ENCODE measurements at places on chromosomes 2 and 18.

- no peak for DNase-seq
Measured at GRCh38 chr18:48374423-48375149, 34.6 kb downstream of the ZBTB7C start.

DNA sequence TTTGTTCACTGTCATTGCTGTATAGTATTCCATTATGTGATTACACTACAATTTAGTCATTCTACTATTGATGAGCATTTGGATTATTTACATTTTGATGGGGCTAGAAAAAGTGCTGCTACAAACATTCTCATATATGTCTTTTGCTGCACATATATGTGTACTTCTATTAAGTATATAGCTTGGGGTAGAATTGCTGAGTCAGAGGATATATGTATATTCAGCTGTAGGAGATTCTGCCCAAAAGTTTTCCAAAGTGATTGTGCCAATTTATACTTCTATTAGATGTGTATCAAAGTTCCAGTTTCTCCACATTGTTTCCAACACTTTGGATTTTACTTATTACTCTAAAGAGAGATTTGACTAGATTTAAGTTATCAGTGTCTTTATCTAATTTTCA, 101.7 kb upstream of the UGP2 start:
- DNase-seq: no peak

DNA sequence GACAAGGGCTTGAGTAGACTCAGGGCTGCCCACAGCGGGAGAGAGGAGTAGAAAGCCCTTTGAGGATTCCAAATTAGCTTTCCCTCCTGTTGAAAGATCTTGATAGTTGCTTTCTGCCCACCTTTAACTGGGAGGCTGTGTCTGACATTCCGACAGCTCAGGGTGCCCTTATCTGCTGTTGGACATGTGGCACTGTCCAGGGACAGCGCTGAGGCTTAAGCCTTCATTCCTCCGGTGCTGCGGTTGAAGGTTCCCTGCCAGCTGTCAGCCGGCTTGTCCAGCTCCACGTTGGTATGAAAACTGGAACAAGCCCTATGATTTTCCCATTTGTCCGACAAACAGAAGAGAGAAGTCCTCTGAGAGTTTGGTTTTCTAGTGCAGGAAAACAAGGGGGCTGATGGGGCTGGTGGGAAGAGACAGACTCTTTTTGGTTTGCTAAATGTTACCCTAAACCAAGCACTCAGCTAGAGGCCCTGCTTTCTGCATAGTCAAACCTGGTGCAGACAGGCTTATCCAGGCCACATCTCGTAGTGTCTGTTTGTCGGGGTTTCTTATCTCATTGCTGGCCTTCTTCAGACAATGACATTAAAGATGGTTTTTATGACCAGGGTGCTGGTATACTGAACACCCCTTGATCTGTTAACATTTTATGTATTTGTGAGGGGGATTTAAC, 24.5 kb downstream of the GREB1 start:
- DNase-seq: no peak

- DNase-seq: no peak
Measured at GRCh38 chr2:53235836-53236582, 531.6 kb upstream of the CHAC2 start.

DNA sequence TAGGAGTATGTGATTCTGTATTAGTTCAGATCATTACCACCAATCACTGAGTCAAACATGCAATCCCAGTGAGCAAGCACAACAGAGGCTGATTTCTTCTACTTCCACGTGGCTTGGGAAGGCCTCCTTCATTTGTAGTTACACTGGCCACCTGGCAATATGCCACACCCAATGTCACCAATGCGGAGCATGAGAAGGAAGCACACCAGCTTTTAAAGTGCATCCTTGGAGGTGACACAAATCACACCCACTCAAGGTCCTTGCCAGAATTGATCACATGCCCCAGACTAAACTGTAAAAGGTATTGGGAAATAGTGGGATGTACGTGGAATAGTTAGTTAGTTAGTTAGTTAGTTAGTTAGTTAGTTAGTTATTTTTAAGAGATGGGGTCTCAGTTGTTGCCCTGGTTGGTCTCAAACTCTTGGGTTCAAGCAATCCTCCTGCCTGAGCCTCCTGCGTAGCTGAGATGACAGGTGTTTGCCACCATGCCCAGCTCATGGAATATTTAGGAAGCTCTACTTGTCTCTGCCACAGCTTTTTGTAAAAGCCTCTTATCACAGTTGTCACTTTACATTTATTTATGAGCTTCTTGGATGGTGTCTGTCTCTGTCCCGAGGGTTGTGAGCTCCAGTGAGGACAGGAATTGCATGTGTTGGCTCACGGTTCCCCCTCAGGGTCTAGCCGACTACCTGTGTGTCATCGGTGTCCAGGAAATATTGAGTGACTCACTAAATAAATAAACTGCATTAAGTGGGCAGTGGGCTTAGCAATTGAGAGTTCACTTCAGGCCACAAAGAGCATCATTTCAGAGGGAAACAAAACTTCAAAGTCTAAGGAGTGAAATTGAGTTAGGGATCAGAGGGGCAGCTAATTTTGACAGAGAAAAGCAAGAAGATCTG, 28.1 kb upstream of the CAB39 start:
- DNase-seq: no peak

GRCh38 chr2:235762832-235763598, 269.2 kb downstream of the AGAP1 start:
- no peak for DNase-seq

DNA sequence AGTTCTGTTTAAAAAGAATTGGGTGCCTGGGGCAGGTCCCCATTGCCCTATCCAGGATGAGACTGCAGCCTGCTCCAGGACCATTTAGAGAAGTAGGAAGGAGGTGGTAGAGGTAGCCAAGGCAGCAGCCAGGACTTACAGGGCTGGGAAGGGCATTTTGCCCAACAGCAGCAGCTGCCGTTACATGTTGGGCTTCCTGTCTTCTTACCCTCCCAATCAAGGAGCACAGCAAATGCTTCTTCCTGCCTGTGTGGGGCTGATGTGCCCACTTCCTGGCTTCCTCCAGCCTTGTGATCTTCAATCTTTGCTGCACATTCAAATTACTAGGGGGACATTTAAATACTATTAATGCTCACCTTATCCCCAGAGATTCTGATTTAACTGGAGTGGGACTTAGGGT, 112.0 kb downstream of the QPCT start:
- DNase-seq: no peak

- no peak for DNase-seq
Measured at GRCh38 chr2:238496756-238497609, 70.3 kb downstream of the ASB1 start.

DNA sequence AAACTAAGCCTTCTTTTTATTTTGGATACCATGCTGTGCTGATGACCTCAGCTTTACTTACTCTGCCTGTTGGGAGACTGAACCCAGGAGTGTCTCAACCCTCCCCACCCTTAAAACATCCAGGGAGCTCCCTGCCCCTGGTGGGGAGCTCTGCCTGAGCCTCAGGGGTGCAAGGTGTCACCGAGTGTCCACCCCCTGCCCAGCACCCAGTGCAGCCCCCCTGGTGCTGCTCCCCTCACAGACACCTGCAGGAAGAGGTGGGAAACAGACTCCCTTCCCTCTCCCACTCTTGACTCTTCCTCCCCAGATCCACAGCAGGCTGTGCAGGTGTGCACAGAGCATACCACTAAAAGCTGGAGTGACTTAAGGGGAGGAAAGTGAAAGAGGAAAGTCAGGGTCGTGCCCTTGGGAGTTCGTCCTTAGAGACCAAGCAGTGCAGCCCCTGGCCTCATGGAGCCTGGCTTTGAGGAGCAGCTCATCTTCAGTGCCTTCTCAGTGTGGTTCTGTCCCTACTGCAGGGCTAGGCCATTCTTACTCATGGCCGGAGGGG, 51.3 kb downstream of the MYO7B start:
- DNase-seq: no peak

GRCh38 chr18:9547782-9548181, 66.6 kb downstream of the PPP4R1 start:
- no peak for DNase-seq

- no peak for DNase-seq
Measured at GRCh38 chr2:57885742-57886141, 160.9 kb upstream of the VRK2 start.

DNA sequence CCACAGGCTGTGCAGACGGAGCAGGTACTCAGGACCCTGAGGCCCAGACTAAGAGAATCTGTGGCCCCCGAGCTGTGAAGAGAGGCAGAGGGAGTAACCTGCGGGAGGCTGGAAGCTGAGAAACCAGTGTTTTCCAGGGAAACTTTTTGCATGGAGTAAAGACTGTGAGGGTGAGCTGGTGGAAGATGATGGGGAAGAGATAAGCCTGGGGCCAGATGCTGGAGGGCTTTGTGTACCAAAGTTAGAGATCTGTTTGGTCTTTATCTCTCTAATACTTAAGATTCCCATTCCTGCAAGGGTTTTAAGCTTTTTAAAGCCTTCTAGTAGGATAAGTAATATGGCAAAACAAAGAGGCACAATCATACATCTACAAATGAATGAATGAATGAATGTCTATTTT, 43.7 kb upstream of the MEX3C start:
- DNase-seq: no peak

GRCh38 chr2:233563663-233564430, 2.7 kb downstream of the USP40 start:
- no peak for DNase-seq

DNA sequence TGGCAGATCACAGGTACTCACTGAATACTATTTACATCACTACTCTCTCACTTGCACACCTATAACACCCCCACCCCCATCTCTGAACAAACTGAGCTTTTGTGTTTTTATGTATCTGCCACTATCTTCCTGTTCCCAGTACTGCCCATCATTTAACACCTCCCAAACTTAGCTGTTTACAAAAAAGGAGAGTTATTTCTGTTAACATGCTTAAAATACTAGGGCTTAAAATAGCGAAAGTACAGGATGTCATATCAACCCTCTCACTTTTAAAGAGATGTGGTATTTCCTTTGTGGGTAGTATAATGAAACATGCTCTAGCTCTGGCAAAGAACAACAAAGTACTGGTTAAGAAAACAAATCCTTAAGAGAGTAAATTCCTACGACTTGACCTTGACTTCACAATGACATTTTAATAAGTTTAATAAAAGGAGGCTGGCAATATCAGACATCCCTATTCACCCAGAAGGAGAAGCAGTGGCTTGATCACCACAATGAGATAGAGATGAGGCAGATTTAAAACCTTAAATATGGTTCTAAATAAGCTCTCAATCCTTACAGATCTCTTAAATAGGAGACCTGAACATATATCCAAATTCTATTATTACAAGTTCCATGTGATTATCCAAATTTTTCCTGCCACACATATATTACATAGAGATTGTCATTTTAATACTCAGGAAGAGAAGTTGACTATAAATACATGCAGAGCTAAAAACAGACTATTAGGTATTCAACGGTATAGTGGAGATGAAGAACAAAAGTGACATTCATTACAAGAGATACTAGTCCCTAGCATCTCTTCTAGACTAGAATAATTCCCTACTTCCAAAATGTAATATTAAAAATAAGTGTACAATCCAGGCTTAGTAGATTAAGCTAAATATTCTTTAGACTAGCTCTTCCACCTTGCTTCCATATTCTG, 36.9 kb downstream of the TRAK2 start:
- no peak for DNase-seq

DNA sequence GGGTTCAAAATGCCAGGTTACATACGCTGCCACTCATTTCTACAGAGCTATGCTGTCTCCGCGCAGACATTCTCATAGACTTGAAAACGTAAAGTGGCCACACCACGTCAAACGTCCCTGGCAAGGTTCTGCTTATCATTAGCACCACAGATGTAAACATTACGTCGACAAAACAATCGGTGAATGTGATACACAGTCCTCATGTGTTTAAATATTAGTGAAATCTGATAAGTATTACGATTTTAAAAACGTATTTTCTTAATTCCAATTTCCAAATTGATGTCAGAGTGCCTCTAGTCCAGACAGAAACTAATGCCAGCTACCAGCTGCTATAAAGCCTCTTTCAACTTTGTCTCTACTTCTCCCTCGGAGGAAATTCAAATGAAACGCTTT, 1.2 kb downstream of the STK17B start:
- DNase-seq: no peak

DNA sequence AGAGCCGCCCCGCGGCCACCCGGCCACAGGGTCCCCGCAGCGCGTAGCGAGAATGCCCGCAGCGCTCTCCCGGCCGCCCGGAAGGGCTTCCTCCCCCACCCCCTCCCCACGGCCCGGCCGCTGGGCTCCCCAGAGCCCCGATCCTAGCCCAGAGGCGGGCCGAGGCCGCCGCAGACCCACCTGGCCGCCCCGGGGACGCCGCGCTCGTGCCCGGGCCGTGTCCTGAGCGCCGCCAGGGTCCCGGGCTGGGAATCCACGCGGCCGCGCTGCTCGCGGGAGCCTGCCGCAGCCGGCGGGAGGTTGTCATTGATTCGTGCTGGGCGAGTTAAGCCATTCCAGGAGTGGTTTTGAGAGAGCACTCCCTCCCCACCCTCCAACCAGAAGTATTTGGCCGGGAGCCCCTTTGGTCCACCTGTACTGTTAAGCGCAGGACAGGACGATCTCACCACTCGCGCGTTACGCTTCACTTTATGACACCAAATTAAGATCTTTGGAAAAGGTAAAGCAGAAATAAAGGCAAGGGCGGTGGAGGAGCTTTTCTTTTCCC, 206.4 kb upstream of the SMAD2 start:
- DNase-seq: peak; percentile 60

DNA sequence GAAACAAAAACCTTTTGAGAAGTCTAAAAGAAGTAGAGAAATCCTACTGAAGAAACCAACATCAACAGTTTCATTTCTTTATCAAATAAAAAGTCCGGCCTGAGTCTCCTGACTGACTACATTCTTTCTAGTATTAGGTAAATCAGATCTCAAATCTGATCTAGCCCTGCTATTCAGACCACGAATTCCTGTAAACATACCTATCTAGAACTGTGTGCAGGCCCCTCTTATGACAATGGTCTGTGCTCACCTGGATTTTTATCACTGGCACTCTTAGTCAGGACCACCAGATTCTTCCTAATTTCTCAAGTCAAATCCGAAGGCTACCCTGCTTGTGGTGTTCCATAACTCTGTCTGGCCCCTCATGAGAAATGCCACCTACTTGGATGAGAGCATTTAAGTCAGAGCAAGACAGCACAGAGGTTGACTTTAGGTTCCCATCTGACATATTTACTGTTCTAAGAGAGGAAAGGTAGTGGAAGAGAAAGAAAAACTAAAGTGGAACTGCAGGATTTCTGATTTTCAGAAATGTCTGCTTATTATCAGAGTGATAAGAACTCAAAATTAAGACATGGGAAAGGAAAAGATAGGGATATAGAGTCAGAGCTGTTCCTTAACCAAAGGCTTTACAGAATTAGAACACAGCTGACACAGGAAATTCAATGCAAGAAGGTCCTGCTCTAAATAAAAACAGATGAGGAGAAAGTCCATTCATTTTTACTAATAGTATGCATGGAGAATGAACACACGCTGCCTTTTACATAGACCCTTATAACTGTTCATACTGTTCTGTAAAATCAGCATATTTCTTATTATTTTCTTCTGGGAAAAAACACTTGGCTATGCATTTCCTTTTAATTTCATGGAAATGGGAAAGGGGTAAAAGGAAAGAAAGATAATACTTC, 56.5 kb downstream of the SLC8A1 start:
- DNase-seq: no peak
